ENCODE measurements at places on chromosomes 11 and 22. TPM values are rescaled to one million over a fixed set of nuclear protein-coding genes. Genes with fewer than 3 reads are reported as not detected.

Gene OLFML1
- not detected for total RNA-seq

GRCh38 chr11:130710497-130711012 lies 205.7 kb downstream of the SNX19 start:
- no peak for DNase-seq

- no peak for DNase-seq
Measured at GRCh38 chr22:19784384-19785175, 24.0 kb downstream of the TBX1 start.

- DNase-seq: no peak
Measured at GRCh38 chr22:35400501-35400790, 506 bp downstream of the MCM5 start.

DNA sequence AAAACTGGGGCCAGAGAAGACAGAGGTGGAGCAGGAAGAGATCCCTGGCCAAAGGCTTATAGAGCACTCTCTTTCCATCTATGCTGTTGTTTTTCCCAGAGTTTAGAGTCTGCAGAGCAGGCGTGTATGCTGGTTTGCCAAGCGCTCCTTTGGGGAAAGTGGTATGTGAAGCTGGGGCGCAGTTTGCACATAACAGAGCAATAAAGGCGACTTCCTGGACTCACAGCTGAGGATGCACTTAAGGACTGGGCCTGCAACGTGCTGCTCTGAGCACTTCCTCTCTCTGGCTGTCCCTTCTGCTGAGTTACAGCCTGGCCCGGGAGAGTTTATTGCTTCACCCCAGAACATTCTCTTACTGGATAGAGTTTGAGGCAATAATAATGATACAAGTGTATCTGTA lies 41.7 kb downstream of the THAP12 start:
- no peak for DNase-seq
